Mesenteric fat pad (tissue), 1 donor: ENCODE measurements at places on chromosomes 1 and 21. TPM values are rescaled to one million over a fixed set of nuclear protein-coding genes. Genes with fewer than 3 reads are reported as not detected.

Gene SLC16A1
- total RNA-seq, result 52.9 TPM

GRCh38 chr1:227561241-227561907, 2.0 kb upstream of the ZNF678 start:
- no peak for DNase-seq

Gene DMRTA2
- not detected for total RNA-seq

Gene LENEP
- not detected for total RNA-seq

DNA sequence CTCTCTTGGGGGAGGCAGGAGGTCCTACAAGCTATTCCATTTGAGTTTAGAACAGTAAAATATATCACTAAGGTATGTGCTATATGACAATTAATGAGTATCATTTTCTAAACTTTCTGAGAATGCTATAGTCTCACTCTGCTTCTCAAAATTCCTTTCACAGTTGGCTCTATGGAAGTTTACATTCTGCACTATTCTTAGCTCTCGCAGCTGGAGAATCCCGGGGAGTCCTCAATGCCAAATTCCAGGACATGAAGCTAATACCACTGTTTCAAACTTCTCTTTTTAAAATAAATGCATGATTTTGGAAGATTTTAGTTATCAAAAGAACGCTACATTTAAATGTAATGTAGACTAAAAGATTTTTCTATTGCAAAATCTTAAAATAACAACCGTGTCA, 22.4 kb upstream of the PALMD start:
- DNase-seq, result no peak

- DNase-seq, result no peak
These were observed 157.8 kb upstream of the JUN start for GRCh38 chr1:58941471-58942289.

DNA sequence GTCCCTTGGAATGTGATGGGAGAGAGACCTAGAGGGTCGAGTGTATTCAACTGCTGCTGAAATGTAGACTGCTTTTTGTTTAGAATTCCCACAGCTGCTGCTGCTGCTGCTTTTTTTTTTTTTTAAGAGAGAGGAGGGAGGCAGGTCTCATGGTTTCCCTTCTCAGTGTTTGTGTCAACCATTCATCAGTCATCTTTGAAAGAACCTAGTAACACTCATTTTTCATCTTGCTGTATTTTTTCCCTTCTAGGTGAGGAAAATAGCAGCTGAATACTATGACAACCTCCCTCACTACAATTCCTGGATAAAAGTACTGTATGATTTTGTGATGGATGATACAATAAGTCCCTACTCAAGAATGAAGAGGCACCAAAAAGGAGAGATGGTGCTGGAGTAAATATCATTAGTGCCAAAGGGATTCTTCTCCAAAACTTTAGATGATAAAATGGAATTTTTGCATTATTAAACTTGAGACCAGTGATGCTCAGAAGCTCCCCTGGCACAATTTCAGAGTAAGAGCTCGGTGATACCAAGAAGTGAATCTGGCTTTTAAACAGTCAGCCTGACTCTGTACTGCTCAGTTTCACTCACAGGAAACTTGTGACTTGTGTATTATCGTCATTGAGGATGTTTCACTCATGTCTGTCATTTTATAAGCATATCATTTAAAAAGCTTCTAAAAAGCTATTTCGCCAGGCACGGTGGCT, 9.2 kb downstream of the DEGS1 start:
- DNase-seq, result no peak

Gene KRTAP26-1
- not detected for total RNA-seq

DNA sequence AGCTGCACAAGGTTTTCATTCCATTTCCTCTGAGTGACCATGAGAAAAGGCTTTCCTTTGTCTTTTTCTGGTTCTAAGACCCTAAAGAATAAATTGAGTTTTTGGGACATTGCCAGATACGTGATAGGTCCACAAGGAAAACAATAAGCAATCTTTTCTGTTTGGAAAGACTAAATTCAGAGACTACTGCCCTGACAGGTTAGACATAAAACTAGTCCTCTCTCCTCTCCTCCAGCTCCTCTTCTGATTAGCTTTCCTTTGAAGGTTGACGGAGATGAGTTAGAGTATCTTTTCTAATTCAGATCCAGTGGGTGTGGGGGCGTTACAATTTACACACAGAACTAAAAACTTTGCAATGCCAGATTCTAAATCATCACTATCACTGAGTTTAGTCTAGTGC, 57.8 kb upstream of the C1orf53 start:
- DNase-seq, result no peak

- no peak for DNase-seq
These were observed 145.3 kb upstream of the NCAM2 start for GRCh38 chr21:20852866-20853265.

GRCh38 chr1:103937763-103938357, 188.2 kb downstream of the AMY1C start:
- no peak for DNase-seq

Gene SLC9C2
- 0.16 TPM for total RNA-seq

DNA sequence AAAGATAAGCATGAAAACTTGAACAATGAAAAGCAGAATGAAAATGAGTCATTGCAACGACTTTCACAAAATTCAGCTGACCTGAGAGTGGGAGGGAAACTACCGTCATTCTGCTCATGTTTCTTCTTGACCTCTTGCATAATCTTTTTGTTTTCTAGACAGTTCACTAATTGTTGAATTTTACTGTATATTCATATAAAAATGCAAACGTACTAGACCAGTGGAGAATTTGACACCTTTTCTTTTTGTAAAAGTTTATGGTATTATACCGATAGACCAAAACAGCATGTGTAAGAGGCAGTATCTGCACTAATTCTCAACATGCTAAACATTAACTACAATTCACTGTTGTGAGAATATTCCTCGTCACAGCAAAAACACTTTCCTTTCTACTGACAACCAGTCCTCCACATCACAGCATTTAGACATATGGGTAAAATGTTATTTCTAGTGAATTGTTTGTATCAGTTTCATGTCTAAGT, 137.8 kb downstream of the GREM2 start:
- DNase-seq, result no peak

DNA sequence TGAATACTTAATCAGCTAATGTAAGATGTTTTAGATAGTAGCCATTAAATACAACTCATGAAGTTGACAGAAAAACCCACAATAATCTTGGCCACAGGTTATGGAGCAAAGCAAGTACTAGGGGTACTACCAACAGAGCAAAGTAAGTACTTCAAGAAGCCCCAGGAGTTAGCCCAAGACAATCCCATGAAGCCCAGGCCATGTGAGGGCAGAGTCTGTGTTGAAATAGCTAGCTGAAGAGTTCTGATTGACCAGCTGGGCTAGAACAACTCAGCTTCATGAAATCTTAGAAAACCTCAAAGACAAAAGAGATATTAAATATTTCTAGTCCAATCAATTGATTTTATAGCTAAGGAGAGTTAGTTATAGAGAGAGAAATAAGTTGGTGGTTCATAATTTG, 212.9 kb upstream of the HOOK1 start:
- DNase-seq, result no peak
